ENCODE measurements at places on chromosomes 1 and 21.

GRCh38 chr1:89584781-89585180 is 48.1 kb upstream of the LRRC8C start:
- no peak for DNase-seq

- DNase-seq: no peak
Observed at GRCh38 chr1:110559157-110559556, 40.2 kb upstream of the KCNA10 start.

GRCh38 chr1:22912311-22912710 is 60.4 kb downstream of the LACTBL1 start:
- no peak for DNase-seq

- DNase-seq: no peak
Observed at GRCh38 chr1:11634365-11635192, 19.6 kb downstream of the FBXO2 start.

- DNase-seq: no peak
Observed at GRCh38 chr1:23475641-23476040, 8.3 kb downstream of the ASAP3 start.

GRCh38 chr1:31216016-31216415 is 23.7 kb downstream of the NKAIN1 start:
- DNase-seq: peak; percentile 79

GRCh38 chr1:171754971-171755370 is 13.1 kb upstream of the VAMP4 start:
- DNase-seq: no peak

DNA sequence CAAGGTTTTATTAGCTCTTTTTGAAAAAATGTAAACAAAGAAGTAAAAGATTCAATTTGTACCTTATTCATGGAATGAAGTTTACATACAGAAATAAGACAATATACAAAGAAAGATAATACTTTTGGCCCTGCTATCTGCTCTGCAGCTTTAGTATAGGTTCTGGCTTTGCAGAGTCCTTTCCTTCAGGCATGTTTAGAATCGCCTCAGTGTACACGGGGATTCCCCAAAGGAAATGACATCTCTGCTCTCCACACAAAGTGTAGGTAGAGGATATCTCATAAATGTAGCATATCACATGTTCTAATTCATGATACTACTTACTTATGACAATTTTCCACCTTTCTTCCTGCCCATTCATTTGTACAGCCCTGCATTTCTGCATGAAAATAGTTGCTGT is 222.6 kb upstream of the DPYD start:
- DNase-seq: no peak
